ENCODE measurements at places on chromosomes 7 and 10.

- no peak for DNase-seq
These were observed 73.6 kb downstream of the SLC13A1 start for GRCh38 chr7:123126171-123126570.

GRCh38 chr7:86826948-86827347 is 183.2 kb downstream of the GRM3 start:
- no peak for DNase-seq

GRCh38 chr7:157445246-157445955 is 108.6 kb downstream of the DNAJB6 start:
- no peak for DNase-seq

DNA sequence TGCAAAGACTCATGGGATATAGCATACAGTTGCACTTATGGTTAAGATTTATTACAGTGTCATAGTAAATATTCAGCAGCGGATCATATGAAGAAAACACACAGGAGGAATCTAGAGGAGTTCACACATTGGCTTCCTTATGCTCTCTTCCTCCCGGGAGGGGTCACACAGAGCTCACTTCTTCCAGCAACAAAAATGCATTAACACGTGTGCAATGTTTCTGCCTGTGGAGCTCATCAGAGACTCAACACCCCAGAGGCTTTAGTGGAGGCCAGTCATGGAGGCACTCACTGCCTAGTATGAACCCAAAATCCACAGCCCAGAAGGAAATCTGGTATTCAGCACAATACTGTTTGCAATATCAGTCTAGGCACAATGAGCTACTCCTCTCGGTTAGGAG is 202.8 kb upstream of the PRSS1 start:
- no peak for DNase-seq

- DNase-seq, result no peak
These were observed 28.6 kb downstream of the PDSS1 start for GRCh38 chr10:26725837-26726727.

- no peak for DNase-seq
These were observed 223.7 kb upstream of the ADARB2 start for GRCh38 chr10:1960982-1961381.

DNA sequence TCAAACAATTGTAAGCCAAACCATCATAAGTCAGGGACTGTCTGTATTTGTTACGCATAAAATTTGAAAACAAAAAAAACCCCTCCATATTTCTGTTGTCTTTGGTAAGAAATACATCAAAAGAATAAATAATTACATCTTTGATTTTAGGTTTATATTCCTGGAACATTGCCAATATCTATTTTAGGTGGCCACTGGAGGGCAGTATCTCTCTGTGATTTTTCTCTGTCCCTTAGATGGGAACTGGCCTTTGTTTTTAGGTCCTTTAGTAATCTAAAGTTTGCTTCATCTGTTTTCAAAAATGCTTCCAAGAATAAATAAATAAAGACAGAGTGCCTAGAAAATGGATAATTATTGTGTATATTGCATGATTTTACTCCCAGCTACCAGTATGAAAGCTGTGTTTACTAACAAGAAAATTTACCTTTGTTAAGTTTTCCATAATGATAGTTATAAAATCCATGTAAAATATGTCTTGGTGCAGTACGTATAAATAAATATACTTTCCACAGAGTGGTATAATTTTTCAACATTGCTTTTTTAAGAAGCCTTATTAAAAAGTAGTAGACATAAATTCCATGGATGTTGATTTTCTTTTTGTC is 64.2 kb downstream of the PHYHIPL start:
- no peak for DNase-seq

- DNase-seq, result no peak
These were observed 82.3 kb downstream of the MAD1L1 start for GRCh38 chr7:2150445-2150815.

GRCh38 chr7:1740214-1740613 is 70.1 kb downstream of the ELFN1 start:
- DNase-seq, result no peak

GRCh38 chr7:51025668-51026067 is 243.0 kb upstream of the GRB10 start:
- DNase-seq, result no peak

DNA sequence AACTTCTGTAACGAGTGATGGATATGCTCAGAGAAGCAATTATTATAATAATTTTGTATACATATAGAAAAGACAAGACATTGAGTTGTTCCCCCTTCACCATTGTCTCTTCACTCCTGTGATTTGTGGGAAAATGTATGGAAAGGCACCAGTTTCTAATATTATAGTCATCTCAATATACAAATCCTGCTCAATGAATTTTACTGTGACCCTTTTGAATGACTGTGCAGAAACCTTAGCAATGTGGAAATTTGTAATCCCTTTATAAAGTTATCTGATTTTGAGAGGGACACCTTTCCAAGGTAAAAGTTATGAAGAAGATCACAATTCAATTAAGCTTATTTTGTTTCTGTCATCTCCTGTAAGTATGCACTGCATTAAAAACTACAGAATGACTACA is 74.3 kb upstream of the DKK1 start:
- no peak for DNase-seq

- DNase-seq, result no peak
These were observed 27.6 kb downstream of the CHCHD3 start for GRCh38 chr7:133054162-133054840.

DNA sequence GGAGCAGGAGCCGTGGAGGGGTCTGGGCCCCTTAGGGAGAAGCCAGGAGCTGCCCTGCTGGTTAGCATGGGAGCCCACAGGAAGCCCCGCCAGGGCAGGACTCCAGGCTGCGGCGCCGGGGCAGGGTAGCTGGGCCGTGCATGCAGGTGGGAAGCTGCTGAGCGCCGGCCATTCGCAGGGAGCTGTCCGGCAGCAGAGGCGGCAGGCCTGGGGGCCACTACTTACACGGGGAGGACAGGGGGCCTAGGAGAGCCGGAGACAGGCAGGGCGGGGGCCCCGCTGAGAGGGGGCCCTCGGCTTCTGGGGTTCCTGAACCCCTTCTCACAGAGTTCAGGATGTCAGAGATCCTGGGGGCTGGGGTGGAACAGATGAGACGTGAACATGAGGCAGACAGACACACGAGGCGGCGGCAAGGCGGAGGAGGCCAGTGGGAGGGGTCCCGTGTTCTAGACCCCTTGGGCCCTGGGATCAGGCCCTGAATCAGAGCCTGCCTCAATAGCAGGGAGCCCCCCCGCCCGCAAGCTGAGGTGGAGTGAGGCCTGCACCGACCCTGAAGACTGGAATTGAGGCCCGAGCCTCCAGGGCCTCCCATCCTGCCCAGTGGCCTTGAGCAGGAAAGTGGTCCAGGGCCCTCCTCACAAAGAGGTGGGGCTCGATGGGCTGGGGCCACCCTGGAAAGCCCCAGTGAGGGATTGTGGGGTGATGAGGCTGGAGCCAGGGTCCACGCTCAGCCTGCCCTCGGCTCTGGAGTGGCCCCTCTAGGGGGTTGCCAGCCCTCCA is 28.0 kb downstream of the YKT6 start:
- DNase-seq, result no peak

- no peak for DNase-seq
These were observed 379.7 kb upstream of the C7orf33 start for GRCh38 chr7:148210804-148211325.

DNA sequence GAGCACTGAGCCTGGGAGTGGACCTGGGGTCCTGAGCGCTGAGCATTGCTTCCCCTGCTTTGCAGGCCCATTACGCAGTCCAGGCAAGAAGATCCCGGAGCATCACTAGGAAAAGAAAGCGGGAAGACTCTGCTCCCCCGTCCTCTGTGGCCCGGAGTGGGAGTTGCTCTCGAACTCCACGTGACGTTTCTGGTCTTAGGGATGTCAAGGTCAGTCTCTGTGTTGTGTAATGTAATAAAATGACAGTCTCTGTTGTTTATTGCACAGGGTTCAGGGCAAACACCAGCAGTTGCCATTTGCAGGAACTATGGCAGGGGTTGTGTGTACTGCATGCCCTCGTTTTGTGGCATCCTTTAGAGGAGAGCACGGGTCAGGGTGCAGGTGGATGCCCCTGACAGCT is 10.0 kb downstream of the IDI2 start:
- DNase-seq, result no peak

DNA sequence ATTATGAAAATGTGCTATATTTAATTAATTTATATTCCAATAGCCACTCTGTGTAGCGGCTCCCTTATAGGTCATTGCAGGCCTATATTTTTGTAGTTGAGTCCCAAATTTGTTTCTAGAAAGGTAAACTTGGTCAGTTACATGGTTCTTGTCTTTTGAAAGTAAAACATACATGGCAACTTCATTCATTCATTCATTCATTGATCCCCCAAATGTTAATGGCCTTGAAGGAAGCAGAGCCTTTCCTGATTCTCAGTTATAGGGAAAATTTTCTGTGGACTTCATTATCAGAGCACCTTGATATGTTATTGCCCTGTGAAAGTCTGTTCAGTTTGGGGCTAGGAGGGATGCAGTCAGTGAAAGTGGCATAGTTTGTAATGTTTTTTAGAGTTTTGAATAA is 2.9 kb downstream of the BLVRA start:
- DNase-seq, result no peak

DNA sequence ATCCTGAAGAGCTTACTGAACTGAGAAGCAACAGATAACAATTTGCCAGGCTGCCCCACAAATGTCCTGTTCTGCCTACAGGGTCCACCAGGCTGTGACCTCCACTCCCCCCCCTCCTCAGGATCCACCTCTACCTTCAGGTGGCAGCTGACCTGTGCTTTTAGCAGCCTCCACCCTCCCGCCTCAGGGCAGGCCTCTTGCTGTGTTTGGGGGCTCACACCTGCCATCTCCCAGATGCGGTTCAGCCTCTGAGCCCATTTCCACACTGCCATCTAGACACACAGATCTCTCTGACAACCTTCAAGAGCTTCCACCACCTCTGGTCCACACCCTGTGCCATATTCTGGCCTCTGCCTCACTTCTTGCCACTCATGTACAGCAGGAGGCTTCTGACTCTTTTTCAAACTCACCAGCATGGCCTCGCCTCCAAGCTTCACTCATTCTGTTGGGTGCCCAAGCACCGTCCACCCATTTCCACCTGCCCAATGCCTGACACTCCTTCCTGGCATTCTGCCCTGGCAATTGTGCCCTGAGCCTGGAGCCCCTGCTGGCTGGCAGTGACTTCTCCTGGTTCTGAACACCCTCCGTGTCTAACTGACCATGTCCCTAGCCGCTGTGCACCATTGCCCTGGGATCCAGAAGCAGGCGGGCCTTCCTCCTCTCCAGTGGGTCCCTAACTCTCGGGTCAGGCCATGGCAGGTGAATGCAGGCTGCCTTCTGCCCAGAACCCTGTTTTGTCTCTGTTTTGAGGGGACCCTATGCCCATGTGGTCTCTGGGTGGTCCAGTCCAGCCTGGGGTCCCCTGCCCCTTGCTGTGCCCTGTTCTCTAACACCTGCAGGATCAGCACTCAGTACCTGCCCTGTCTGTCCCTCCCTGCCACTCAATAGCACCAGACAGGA is 18.5 kb downstream of the TMEM72 start:
- DNase-seq, result no peak

GRCh38 chr7:1311406-1312135 is 78.9 kb downstream of the UNCX start:
- DNase-seq, result no peak

DNA sequence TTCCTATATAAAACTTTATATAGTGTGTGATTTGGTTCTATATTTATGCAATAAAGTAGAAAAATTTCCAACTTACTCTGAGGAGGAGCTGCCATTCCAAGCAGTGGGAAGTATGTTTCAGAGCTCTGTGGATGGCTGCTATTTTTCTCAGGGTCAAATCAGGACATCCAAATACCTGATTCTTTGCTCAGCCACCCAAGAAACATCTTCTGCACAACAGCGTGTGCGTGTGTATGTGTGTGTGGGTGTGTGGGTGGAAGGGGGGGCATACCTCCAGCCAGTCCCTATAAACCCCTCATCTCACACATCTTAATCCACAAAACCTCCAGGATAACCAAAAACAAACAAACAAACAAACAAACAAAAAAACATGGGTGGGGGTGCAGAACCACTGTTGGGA is 66.3 kb upstream of the EMX2 start:
- no peak for DNase-seq

- DNase-seq, result no peak
These were observed 3.7 kb upstream of the IFIT1B start for GRCh38 chr10:89373916-89374711.

GRCh38 chr10:78980815-78981214 is 88.0 kb upstream of the ZMIZ1 start:
- no peak for DNase-seq

GRCh38 chr7:78296046-78296597 is 497.5 kb downstream of the PHTF2 start:
- DNase-seq, result no peak

GRCh38 chr10:69043931-69044531 is 43.9 kb upstream of the SRGN start:
- no peak for DNase-seq

- no peak for DNase-seq
These were observed 219.5 kb upstream of the AOAH start for GRCh38 chr7:36943591-36944435.

DNA sequence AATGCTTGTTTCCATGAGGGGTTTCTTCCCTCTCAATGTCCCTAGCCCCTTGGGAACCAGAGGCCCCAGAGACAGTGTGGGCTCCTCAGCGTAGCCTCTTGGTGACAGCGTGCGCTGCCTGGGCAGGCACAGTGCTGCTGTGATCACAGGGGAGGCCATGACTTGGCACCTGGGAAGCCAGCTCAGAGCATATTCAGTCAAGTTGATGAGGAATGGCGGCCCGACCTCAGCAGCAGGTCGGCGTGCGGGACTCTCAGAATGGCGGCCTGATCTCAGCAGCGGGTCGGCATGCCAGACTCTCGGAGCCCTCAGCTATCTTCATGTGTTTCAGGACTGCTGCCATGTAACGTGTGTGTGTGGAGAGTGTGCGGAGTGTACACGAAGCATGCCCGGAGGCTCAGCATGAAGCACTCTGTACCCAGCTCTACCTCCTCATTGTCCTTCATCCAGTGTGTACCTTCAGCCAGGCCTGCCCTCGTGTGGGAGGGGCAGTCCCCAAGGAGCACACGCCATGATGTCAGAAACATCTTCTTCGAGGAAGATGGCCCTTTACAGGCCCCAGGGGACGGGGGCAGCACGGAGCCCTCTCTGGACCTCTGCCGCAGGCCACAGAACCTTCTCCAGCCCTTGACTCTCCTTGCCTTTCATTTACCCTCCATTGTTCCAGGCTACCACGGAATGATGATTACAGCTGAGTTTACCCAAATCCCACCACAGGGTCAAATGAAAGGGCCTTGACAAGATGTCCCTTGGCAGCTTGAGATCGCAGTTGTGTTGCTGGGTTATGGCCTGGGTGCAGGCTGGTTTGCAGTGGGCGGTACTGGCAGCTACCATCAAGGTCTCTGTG is 130.4 kb downstream of the SMURF1 start:
- no peak for DNase-seq

DNA sequence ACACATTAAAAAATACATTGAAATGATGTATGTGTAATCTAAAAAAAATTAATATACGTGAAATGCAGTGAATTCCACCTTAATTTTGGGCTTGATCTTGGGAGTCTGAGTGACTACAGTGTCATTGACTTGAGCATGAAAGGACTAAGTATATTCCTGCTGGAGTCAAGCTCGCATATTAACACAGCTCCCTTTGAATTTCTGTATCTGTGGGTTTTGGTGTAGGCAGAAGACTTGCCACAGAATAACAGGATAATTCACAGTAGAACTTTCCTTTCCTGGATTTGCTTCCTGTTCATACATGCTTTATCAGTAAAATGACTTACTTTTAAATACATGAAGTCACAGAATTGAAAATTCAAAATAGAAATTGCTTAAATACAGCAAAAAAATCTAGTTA is 55.3 kb downstream of the PPP1R9A start:
- no peak for DNase-seq
